Stimulated activated CD8-positive, alpha-beta memory T cell treated with anti-CD3 and anti-CD28 coated beads, Interleukin-15, amount 100 ng/mL, for 48 hours (primary cell): ENCODE measurements at places on chromosomes 12 and 14.

- DNase-seq: no peak
These were observed 261.8 kb downstream of the ATP23 start for GRCh38 chr12:58202933-58203718.

- DNase-seq: no peak
These were observed 14.9 kb downstream of the TRMT61A start for GRCh38 chr14:103543721-103544387.

- no peak for DNase-seq
These were observed 357.7 kb downstream of the CACNA1C start for GRCh38 chr12:2410496-2410895.

DNA sequence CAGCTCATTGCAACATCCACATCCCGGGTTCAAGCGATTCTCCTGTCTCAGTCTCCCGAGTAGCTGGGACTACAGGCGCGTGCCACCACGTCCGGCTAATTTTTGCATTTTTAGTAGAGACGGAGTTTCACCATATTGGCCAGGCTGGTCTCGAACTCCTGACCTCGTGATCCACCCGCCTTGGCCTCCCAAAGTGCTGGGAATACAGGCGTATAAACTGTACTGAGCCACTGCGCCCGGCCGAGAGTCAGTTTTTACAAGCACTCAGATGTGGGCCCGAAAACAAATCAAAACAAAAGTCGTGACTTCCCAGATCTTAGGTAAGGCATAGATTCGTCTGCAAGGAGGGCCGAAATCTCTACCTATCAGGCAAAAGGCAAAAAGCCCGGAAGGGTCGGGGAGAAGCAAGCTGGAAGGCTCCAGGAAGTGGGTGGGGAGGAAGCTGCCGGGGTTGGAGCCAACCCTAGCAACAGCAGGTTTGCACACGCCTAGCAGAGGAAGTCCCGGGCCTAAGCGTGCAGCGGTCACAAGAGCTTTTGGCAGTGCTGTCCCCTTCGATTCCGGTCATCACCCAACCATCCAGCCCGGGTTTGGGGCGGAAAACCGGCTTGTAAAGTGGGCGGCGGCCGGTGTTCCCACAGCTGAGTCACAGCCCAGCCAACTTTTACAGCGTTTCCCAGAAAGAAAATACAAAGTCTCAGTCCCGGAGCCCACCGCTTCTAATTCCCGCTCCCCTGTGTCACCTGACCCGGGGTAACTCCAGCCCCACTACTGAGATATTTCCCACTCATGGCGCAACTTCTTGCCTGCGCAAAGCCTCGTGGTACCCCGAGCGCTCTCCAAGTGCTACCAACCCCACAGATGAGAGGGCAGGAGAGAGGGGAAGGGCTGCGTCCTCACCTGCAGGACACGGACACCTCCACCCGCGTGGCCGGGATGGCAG is 583 bp downstream of the CPNE8 start:
- no peak for DNase-seq

GRCh38 chr12:71108355-71108754 is 49.4 kb downstream of the TSPAN8 start:
- DNase-seq: no peak

DNA sequence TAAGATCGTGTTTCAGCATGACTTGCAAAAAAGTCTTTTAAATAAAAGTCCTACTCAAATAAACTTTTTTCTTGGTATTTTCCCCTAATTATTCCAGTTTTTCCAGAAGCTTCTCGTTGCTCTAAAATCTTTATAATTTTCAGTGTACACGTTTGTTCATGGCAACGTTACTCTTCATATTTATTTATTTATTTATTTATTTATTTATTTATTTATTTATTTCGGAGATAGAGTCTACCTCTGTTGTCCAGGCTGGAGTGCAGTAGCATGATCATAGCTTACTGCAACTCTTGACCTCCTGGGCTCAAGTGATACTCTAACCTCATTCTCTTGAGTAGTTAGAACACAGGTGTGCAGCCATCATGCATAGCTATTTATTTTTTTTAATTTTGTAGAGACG is 438.3 kb upstream of the MDGA2 start:
- DNase-seq: no peak

- no peak for DNase-seq
These were observed 11.5 kb downstream of the ALG10 start for GRCh38 chr12:34033628-34034296.

DNA sequence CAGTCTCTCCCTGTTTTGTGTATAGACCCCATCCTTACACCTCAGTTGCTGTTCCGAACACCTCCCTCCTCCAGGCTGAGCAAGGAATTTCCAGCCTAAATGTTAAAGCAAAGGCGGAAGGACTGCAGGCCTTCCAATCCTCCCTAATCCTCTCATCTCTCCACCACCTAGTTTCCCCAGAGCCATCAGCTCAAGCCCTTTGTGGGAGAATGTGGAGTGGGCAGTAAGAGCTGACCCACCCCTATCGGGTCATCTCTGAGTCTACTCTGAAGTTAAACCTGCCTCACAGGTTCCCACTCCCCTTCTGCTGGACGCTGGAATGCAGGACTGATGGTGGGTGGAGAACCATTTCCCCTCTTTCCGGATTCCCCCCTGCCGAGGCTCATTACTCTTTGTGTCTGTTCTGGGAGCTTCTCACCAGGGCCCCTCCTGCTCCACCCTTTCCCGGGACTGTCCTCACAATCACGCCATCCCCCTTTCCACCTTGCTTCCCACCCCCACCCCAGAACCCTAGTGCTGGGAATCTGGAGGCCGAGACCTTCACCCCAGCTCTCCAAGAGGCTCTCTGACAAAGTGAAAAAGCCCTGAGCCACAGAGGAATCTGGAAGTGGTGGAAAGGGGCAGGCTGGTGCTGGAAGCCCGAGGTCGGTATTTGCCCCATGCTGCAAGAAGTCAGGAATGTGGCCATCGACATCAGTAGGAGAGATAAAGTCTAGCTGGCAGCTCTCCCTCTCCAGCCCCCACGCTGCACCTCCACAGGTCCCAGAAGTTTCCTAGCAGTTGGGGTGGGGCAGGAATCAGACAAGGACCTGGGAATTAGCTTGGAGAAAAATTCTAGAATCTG is 3.3 kb upstream of the KRT18 start:
- no peak for DNase-seq

DNA sequence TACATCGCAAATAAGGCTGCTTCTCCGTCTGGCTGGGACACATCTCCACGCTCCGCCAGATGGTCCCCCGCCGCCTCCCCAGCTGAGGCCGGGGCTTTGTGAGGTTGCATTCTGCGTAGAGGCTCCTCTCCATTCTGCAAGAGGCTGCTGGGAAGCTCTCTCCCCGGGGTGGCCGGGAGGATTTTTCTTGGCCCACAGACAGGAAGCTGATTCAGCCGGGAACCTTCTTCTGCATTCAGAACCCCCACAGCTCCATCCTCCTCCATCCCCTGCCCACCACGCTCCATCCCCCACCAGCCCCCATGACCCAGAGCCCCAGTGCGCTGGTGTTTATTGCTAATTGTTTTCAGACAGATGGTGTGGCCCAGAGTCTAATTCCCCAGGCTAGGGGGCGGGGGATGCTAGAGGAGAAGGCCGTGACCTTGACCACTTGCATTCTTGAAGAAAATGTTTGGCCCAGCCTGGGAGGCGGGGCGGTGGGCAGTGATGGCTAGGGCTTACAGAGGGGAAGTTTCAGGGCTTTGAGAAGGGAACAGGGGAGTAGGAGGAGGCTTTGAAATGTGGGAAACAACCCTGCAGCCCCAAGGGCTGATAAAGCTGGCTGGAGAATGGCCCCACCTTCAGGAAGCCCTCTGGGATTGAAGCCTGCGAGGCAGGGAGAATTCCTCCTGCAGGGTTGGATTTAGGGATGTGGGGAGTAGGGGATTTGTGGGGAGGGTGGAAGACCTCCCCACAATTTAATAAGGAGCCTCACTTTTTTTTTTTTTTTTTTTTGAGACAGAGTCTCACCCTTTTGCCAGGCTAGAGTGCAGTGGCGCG is 88.5 kb upstream of the NCOR2 start:
- no peak for DNase-seq

- DNase-seq: no peak
These were observed 5.4 kb downstream of the TTC7B start for GRCh38 chr14:90810806-90811205.

DNA sequence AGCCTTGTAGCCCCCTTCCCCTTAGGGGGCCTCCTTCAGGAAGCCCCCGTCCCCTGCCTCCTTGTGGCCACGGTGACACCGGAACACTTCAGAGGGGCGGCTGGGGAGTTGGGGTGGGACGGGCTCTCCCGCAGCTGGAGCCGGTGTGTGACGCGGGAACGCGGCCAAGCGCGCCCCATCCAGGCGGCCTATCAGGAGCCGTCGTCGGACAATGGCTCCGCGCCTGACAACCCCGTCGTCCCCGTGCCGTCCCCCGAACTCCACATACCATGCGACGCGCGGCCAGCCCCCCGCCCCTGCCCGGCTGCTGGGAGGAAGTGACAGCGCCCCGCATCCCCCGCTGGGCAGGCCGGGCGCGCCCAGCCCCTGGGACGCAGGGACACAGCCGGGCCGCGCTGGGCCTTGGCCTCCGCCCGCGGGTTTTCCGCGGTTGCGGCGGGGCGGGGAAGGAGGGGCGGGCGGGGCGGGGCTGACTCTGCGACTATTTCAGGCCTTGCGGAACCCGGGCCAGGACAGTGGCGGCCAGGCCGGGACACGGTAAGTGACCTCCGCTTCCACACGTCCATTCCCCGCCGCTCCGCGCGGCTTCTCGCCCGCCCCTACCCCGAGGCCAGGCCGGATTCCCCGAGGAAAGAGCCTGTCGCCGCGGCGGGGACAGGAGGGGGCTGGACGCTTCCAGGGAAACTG is at the start of gene TNFAIP2:
Gene TNFAIP2, plus strand, starts transcription at position 515 of the 687 bp plus-strand sequence. CDS start 2,997 bp downstream, outside the sequence.
- no peak for DNase-seq

GRCh38 chr12:124771462-124772288 is 92.0 kb downstream of the SCARB1 start:
- peak; percentile 69 for DNase-seq
